ENCODE measurements at places on chromosomes 16 and 17.

GRCh38 chr16:47873434-47873833 is 282.4 kb downstream of the ABCC12 start:
- no peak for DNase-seq

- DNase-seq: no peak
Observed at GRCh38 chr16:825341-826061, 25.0 kb upstream of the GNG13 start.

- no peak for DNase-seq
Observed at GRCh38 chr17:57609125-57609877, 135.8 kb downstream of the CCDC182 start.

DNA sequence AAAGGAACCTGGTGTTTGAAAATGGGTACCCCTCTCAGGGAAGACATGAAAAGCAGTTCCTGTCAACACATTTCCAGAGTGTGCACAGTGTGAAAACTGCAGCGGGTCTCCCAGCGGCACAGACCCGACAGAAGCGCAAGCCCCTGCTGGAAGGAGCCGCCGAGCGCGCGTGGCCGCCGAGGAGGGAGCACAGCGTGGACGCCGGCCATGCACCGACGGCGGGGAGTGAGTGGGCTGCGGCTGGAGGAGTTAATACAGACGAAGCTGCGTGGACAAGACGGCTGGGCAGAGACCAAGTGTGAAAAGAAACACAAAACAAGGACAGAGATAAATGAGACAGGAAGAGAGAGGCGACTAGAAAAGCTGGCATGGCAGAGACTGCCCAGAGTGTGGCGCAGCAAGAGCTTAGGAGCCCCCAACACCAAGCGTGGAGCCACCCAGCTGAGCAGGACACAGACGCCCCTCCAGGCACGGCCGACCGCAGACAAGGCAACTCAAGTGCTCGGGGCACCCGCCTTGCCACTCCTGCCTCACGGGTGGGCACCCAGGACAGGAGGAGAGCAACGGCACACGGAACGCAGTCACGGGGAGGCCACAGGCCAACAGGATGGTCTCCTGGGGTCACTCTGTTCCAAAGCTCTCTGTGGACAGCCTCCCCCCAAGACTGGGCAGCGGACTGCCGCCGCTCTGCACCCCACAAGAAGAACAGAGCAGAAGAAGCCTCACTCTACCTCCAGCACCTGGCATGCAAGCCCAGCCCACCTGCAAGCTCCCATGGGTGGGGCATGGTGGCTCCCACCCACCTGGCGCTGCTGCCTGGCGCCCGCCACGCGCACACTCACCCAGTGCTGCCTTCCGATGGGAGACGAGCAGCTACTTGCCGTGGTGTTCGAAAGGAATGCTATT is 16.5 kb downstream of the SLC16A3 start:
- DNase-seq: no peak

DNA sequence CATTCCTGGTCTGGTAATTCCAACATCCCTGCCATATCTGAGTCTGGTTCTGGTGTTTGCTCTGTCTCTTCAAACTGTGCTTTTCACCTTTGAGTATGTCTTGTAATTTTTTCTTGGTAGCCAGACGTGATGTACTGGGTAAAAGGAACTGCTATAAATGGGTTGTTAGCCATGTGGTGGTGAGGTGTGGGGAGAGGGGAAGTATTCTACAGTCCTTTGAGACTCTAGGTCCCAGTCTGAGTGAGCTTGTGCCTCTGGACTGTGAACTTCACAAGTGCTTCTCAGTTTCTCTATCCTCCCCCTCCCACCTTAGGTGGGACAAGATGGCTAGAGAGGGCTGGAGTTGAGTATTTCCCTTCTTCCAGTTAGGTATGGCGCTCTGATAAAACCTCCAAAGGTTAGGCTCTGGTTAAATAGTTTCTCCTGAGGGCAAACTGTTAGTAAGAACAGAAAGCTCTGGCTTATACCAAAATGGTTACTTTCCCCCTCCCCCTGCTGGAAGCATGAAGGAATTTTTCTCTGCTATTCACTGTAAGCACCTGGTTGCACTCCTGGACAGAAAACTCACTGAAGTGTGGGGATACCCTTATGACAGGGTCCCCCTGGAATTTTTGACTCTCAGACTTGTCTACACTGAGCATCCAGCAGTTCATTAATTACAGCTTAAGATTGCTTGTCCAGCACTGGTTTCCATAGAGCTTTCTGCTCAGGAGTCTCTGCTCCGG is 87.8 kb downstream of the MARCHF10 start:
- DNase-seq: no peak

DNA sequence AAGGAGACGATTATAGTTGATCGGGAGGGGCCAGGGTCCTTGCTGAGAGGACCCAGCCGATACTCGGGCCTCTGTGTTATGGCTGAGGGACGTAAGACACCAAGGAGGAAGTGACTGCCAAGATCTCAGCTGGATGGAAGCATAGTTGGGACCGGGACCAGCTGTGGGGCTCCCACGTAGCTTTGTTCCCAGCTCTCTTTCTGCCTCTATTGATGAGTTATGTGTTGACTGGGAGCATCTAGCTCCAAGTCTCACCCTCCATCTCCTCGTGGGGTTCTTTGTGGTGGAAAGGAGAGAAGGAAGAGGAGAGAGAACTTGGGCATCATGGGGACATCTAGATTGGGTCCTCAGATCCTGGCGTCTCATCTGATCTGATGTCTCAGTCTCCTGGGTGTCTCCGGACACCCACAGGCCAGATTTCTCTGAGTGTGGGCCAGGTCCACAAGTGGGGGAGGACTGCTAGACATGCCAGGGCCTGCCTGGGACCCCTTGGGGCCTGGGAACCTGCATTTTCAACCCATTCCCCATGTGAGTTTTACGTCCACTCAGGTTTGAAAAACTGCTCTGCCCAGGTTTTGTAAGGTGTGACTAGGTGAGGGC is 1.0 kb downstream of the MGRN1 start:
- no peak for DNase-seq

- no peak for DNase-seq
Observed at GRCh38 chr16:85372627-85373372, 240.3 kb upstream of the GSE1 start.

GRCh38 chr17:77476931-77477805 is 336.4 kb downstream of the SEC14L1 start:
- DNase-seq: no peak

GRCh38 chr17:60065867-60066266 is 12.9 kb downstream of the HEATR6 start:
- no peak for DNase-seq

GRCh38 chr17:42270596-42270995 is 5.6 kb downstream of the STAT5B start:
- DNase-seq: no peak

DNA sequence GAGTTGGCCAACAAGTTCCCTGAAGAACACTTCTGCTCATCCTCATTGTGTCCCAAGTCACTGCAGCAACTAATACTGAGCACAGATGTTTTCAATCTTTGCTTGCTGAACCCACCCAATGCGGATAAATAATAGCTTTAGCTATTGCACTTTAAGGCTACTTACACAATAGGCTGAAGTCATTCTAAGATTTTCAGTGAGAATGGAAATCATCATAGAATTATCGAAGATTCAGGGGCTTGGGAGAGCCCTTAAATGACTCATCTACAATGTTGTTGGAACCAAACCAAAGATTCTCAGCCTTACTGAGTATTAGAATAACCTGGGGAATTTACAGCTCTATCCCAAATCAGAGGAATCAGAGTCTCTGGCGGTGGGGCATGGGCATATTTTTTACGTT is 51.2 kb downstream of the SYCE1L start:
- DNase-seq: no peak

DNA sequence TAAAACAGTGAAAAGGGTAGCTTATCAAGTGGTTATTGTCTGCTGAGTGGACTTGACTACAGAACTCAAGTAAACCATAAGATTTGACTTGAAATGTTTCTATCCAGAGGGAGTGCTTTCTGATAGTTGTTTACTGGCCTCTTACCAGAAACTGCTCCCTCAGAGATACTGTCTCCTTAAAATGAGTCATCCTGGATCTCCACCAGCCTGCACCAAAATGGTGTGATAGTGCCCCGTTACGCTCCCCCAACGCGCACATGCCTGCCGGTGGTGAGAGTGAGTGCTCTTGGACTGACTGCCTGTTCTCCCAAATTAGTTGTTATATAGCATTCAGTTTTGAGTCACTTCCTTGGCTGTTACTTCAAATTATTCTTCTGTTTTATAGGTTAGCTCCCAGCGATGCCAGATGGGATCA is 22.9 kb downstream of the PRCD start:
- DNase-seq: no peak

GRCh38 chr17:82587234-82588086 is 60.8 kb downstream of the WDR45B start:
- DNase-seq: no peak

- no peak for DNase-seq
Observed at GRCh38 chr16:63442246-63442645, 1406.0 kb upstream of the CDH8 start.

DNA sequence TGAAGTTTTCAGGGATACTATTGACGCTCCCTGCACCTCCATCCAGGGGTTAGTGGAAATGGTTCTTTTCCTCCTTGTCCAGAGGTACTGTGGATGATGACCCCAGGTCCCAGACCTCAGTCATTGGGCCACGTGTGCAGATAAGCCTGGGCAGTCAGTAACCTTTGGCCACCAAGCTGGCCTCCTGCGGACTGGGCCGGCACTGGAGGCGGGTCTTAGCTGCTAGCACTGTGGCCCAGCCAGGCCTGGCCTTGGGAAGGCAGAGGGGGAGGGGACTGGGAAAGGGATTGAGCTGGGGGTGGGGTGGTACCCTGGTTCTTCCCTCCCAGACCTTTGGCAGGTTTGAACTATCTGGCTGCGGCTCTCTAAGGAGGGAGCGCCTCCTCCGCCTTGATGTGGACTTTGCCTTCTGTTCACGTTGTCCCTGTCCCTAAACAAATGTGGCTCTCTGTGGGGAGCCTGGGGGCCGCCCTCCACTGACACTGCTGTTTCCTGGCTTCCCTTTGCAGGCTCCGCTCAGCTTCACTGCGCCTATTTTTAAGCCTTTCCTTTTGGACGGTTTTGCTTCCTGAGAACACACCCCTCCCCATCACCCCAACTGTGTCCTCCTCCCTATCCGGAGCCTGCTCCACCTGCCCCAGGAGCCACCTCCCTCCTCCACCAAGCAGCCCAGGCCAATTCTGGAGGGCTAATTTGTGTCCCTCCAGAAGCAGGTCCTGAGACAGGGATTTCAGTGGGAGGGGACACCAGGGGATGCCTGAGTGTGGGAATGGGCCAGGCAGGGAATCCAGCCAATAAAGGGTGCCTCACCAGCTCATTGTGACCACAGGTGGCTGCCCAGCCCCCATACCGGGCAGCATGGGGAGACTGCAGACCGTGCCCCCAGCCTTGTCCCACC is 251.9 kb downstream of the SEC14L1 start:
- no peak for DNase-seq

DNA sequence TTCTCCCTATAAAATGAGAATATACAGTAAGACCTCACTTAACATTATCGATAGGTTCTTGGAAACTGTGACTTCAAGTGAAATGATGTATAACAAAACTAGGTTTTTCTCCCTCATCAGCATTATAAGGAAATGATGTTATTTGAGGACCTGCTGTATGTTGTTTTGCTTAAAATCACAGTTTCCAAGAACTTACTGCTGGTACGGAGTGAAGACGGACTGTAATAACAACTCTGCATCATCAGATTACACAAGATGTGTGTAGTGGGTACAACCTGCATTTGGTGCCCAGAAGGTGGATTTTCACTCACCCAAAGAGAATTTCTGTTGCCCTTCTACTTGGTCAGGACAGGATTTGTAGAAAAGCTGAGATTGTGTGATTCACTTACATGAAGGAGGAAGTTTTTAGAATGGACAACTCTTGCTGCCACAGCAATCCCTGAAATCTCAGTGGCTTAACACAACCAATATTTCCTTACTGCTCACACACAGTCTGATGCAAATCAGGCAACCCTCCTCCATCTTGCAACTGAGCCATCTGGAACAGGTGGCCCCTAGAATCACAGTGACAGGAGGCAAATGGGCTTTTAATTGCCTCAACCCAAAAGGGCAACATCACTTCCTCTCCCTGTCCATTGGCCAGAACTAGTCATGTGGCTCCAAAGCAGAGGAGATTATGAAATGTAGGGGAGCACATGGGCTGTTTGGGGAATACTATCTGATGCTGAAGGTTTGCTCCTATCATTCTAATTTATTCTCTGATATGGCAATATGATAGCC is 67.6 kb upstream of the CACNG5 start:
- DNase-seq: no peak

DNA sequence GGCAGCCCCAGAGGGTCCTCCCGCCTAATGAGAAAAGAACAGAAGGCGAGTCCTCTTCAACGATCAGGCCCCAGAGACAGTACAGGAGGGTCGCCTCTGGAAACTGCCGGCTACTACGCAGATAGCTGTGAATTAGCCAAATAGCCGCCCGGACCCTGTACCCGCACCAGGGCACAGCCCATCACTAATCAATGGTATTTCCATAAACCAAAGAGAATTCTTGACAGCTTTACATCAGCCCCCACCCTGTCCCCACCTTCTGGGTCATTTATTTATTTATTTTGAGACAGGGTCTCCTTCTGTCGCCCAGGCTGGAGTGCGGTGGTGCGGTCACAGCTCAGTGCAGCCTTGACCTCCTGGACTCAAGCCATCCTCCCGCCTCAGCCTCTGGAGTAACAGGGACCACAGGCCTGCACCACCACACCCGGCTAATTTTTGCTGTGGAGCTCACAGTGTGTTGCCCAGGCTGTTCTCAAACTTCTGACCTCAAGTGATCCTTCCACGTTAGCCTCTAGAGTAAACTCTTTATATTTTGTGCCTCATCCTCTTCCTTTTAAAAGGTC is 805 bp upstream of the CLCN7 start:
- no peak for DNase-seq

Data from stimulated activated CD4-positive, alpha-beta T cell treated with anti-CD3 and anti-CD28 coated beads, Interleukin-1b, Interleukin-23, amount 100 ng/mL, for 1 hour (primary cell).